ENCODE measurements at places on chromosomes 7 and 10. TPM values are rescaled to one million over a fixed set of nuclear protein-coding genes. Genes with fewer than 3 reads are reported as not detected.

DNA sequence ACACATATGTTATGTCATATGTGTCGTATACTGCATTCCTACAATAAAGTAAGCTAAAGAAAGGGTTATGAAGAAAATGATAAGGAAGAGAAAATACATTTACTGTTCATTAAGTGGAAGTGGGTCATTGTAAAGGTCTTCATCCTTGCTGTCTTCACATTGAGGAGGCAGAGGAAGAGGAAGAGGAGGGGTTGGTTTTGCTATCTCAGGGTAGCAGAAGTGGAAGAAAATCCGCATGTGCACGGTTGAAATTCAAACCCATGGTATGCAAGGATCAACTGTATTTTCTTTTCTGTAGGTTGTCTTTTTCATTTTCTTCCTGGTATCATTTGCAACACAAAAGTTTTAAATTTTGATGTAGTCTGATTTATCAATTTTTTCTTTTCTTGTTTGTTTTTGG is 6.3 kb downstream of the PLEKHA8 start:
- DNase-seq = no peak

GRCh38 chr10:22805304-22805703 is 90.9 kb upstream of the PIP4K2A start:
- DNase-seq = no peak

VSIR gene
- total RNA-seq = 120 TPM

DNA sequence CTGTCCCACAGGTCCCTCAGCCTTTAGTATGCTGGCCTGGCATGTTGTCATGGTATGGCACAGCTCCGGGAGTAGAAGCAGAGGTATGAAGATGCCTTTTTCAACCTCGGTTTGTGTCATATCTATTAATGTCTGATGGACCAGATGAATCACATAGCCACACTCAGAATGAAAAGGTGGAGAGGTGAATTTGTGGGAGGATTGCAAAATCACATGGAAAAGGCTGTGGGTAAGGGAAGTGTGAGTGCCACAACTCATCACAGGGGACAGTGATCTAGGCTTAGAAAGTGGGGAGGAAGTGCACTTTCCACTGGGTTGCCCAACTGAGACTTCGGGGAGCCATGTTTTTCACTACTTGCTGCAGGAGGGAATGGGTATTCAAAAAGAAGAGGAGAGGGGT is 190.7 kb downstream of the WDR11 start:
- DNase-seq = no peak

DNA sequence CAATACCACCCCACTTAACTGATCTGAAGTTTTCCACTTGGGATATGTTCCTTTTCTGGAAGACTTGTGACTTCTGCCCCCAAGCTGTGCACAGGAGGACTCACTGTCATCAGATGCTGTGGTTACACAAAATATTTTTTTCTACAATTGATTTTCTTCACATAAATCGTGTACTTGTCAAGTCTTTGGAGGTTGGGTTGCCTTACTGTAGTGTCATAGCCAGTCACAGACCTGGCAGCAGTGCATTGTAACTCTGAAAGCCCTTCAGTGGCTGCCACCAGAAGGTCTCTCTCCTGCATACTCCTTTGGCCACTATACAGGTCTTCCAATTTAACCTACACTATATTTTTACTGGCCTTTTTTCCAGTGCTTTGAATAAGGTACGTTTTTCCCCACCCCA is 73.2 kb downstream of the SDK1 start:
- DNase-seq = no peak

- no peak for DNase-seq
These were observed 25.2 kb upstream of the BTBD16 start for GRCh38 chr10:122245897-122246296.

DNA sequence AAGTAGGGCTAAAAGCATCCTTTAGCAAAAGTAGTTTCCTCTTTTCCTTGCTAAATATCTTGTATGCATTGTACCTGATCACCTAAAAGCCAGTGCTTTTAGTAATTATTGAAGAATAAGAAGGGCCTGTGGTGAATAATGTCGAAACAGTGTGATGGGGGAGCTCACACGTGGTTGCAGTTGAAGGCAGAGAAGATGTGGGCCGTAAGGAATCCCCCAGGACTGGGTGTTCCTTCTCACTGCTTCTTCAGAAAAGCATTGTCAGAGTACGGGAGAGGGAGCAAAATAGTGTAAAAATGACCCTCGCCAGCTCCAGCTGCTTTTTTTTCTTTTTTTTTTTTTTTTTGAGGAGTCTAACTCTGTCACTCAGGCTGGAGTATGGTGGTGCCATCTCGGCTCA is 201.1 kb downstream of the NSUN6 start:
- no peak for DNase-seq

ANXA8 gene
- 0.17 TPM for total RNA-seq

DNA sequence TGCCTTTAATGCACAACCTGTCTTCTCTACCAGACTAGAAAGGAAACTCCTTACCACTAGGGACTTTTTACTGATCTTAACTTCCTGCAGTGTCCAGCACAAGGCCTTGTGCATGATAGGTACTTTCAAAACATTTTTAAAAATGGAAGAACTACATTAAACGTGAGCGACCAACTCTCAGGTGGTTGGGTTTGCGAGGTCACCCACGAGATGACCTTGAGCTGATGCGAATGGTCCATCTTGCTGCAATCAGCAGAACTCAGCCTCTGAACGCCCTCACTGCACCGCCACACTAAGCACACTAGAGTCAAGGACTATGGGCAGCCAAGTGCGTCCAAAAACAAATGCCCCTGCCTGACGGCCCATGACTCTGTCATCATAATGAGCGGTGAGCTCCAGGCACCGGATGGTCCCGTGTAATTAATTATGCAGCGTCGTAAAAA is 34.9 kb upstream of the PTF1A start:
- no peak for DNase-seq

- DNase-seq = no peak
These were observed 121.9 kb downstream of the ANK3 start for GRCh38 chr10:60267802-60268201.

- DNase-seq = no peak
These were observed 13.1 kb downstream of the CC2D2B start for GRCh38 chr10:95920798-95921426.

GRCh38 chr7:154844499-154844898 is 158.4 kb downstream of the PAXIP1 start:
- no peak for DNase-seq

SGCE gene
- not detected for total RNA-seq

- DNase-seq = no peak
These were observed 1.6 kb upstream of the RAMP3 start for GRCh38 chr7:45155941-45156340.

DNA sequence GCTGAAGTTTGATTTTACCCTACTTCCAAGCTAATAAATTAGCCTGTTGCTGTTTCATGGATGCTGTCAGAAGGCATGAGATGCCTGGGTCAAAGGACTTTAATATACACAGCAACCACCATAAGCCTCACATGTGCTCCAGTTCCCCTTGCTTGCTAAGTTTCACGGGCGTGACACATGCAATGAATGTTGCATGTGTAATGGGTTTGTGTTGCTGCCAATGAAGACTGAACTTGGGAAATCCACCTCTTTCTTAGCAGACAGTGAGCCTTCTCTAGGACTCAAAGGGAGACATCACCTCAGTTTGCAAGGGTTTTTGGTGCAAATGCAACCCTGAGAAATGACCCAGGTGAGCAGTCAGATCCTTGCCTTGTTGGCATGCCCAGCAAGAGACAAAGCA is 505.5 kb upstream of the PODXL start:
- DNase-seq = no peak

EPO gene
- total RNA-seq = not detected

CCNY gene
- total RNA-seq = 67.4 TPM

HABP2 gene
- total RNA-seq = not detected

- DNase-seq = peak; percentile 44
These were observed 49.4 kb downstream of the HK1 start for GRCh38 chr10:69327463-69328379.

- no peak for DNase-seq
These were observed 3.6 kb downstream of the LIPN start for GRCh38 chr10:88763441-88763840.
